Type B pancreatic cell (in vitro differentiated cells): ENCODE measurements at places on chromosomes 5 and 9.
A peak's percentile ranks its signal among the peaks of the same experiment; 100 is the strongest.

DNA sequence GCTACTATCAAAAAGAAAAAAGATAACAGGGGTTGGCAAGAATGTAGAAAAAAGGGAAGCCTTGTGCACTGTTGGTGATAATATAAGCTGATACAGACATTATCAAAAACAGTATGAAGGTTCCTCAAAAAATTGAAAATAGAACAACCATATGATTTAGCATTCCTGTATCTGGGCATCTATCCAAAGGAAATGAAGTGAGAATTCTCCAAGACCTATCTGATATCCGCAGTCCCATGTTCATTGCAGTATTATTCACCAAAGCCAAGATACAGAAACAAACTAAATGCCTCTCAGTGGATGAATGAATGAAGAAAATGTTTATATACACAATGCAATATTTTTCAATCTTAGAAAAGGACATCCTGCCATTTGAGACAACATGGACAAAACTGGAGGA lies 1943.3 kb downstream of the MAT2B start:
- no peaks in the 10 kb centered on the region for H3K4me1 ChIP-seq
- no peaks in the 10 kb centered on the region for H3K27me3 ChIP-seq
- DNase-seq: no peak
- H3K27ac ChIP-seq: no peak overlapping the region
- H3K4me3 ChIP-seq: no peak overlapping the region

DNA sequence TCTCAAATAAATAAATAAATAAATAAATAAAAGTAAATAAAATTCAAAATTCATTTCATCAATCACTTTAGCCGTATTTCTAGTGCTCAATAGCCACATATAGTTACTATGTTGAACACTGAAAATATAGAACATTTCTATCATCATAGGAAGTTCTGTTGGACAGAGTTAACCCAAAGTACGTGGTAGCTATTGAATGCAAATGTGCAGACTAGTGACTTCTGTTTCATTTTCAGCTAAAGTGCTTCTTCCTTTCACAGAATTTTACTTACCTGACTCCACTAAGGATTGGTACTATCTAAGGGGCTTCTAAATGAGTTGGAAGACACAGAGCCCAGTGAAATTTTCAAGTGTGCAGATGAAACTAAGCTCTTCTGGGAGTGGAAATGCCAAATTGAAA lies 1208.3 kb downstream of the MAT2B start:
- no peak overlapping the region for H3K4me3 ChIP-seq
- no peaks in the 10 kb centered on the region for H3K36me3 ChIP-seq
- no peak for DNase-seq
- H3K27me3 ChIP-seq: no peaks in the 10 kb centered on the region

DNA sequence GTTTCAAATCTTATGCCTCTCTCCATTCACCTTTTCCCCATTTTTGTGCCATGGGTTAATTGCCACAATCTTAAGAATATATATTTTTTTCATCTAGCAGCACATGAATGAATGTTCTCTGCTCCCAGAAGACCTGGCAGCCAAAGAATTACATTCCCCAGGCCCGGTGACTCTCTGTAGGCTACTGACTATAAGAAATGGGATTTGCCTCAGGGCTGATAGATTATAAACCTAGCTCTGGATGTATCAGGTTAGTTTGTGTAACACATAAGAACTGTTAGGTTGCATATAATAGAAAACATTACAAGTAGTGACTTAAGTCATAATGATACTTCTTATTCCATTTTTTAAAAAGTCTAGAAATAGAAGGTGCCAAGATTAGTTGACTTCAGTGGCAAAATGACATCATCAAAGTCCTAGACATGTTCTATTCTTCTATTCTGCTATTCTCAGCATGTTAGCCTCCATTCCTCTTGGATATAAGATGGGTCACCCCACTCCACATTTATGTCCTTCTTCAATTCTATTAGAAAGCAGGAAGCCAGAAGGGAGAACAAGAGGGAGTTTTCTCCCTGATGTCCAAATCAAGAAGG lies 10.9 kb upstream of the ZNF474 start:
- H3K36me3 ChIP-seq: no peaks in the 10 kb centered on the region
- H3K27ac ChIP-seq: no peak overlapping the region
- DNase-seq: no peak
- peaks cover 3% of the 10 kb centered on the region for H3K4me1 ChIP-seq

- no peak overlapping the region for H3K27ac ChIP-seq
- no peaks in the 10 kb centered on the region for H3K27me3 ChIP-seq
- H3K4me1 ChIP-seq: peaks cover 17% of the 10 kb centered on the region
- H3K4me3 ChIP-seq: no peak overlapping the region
- DNase-seq: no peak
Measured at GRCh38 chr5:39217365-39218281, 1.7 kb downstream of the FYB1 start.

DNA sequence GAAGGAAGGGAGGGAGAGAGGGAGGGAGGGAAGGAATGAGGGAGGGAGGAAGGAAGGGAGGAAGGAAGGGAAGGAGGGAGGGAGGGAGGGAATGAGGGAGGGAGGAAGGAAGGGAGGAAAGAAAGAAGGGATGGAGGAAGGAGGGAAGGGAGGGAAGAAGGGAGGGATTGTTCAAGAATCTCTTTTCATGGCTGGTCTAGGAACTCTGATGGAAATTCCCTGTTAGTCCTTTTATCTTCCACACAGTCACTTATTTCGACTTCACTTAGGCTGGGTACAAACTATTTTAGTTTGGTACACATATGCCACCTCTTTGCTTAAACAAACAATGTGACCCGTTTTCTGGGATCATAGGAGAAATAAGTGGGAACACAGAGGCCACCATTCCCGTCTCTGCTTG lies 435.6 kb upstream of the WWC1 start:
- no peak for DNase-seq
- peaks cover 4% of the 10 kb centered on the region for H3K36me3 ChIP-seq
- H3K4me1 ChIP-seq: peaks cover 5% of the 10 kb centered on the region

GRCh38 chr9:88477300-88477751 lies 57.7 kb upstream of the NXNL2 start:
- H3K4me3 ChIP-seq: no peak overlapping the region
- DNase-seq: no peak
- no peaks in the 10 kb centered on the region for H3K27me3 ChIP-seq
- H3K36me3 ChIP-seq: peaks cover 31% of the 10 kb centered on the region

DNA sequence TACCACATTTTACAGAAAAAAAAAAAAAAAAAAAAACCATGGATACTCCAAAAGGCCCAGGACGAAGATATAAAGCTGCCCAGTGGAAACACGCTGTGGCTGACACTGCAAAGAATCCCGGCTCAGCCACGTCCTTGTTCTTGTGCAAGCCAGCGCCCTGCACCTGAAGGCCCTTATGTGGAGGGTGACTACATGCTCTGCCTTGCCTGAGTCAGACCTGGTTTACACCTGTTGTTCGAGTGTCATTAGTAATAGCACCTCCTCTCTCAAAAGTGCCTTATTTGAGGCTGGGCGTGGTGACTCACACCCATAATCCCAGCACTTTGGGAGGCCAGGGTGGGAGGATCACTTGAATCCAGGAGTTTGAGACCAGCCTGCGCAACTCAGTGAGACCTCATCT lies 54.3 kb upstream of the ZSWIM6 start:
- H3K27me3 ChIP-seq: no peaks in the 10 kb centered on the region
- no peak for DNase-seq
- no peak overlapping the region for H3K27ac ChIP-seq
- H3K4me3 ChIP-seq: no peak overlapping the region
- no peaks in the 10 kb centered on the region for H3K36me3 ChIP-seq
- H3K4me1 ChIP-seq: peaks cover 24% of the 10 kb centered on the region

DNA sequence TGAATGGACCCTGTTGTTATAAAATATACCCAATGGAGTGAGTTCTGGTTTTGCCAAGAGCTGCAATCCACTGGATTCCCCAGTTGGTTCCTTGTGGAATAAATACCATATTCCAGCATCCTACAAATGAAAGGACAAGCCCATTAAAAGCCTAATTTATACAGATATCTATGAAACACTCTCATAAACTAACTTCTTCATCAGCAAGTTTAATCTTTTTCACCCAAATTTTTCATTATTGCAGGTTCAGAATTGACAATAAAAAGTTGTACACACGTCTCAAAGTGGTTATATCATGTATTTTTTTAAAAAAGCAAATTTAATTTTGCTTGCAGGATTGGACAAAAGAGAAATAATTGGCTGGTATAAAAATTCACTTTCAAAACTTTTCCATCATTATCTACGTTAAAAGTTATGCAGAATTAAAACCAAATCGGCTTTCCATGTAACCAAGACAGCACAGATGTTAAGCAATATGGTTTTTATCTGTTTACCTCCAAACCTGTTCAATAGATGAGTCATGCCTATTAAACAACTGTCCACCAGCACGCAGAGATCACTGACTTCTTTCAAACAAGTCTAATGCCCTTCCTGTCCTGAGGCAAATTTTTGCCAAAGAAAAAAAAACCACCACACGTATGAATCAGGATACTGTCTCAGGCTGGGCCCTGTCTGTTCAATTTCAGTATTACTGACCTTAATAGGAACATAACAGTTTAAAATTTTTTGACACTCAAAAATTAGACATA lies 42.5 kb downstream of the CEMIP2 start:
- no peaks in the 10 kb centered on the region for H3K27me3 ChIP-seq
- H3K4me1 ChIP-seq: peaks cover 5% of the 10 kb centered on the region
- no peak overlapping the region for H3K4me3 ChIP-seq

DNA sequence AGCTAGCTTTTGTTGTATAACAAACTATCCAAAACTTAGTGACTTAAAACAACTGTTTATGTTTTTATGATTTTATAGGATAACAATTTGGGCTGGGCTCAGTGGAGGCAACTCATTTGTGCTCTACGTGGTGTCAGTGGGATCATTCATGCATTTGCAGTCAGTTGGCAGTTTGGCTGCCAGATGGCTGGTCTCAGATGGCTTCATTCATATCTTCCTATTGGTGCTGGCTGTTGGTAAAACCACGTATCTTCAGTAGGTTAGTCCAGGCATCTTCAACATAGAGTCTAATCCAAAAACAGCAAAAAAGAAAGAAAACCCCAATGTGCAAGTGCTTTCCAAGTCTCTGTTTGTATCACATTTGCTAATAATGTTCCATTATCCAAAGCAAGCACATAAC lies 51.7 kb upstream of the RIC1 start:
- no peaks in the 10 kb centered on the region for H3K27me3 ChIP-seq
- no peak for DNase-seq
- H3K36me3 ChIP-seq: peaks cover 7% of the 10 kb centered on the region
- no peak overlapping the region for H3K27ac ChIP-seq

DNA sequence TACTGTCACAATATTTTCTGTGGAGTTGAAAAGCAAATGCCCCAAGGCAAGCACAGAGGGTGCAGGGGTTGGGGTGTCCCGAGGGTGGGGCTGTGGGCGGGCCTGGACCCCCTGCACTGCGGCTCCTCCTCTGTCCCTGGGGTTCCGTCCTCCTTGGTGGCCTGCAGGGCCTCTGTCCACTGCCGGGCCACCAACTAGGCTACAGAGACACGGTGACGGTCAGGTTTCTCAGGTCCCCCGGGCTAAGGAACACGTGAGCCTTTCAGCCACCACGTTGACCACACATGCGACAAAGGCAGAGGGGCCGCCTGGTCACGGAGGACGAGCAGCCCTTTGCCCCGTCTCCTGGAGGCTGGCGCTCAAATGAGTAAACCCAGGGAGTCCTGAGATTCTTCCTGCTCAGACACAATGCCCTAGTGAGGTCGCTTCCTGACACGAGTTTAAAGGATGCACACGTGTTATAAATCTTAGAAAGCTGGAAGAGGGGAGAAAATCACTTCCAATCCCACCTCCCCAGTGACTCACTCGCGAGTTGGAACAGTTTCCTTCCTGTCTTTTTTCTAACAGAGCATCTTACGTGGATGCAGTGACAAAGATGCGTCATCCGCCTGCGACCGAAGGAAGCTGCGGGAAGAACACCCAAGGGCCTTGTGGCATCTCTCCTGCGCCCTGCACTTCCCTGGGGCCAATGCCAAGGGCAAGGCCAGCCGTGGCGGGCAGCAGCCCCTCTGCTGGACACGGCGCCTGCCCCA lies 24.8 kb upstream of the OBP2B start:
- peak; percentile 64 for DNase-seq
- H3K27ac ChIP-seq: no peak overlapping the region
- no peaks in the 10 kb centered on the region for H3K27me3 ChIP-seq
- no peaks in the 10 kb centered on the region for H3K36me3 ChIP-seq

DNA sequence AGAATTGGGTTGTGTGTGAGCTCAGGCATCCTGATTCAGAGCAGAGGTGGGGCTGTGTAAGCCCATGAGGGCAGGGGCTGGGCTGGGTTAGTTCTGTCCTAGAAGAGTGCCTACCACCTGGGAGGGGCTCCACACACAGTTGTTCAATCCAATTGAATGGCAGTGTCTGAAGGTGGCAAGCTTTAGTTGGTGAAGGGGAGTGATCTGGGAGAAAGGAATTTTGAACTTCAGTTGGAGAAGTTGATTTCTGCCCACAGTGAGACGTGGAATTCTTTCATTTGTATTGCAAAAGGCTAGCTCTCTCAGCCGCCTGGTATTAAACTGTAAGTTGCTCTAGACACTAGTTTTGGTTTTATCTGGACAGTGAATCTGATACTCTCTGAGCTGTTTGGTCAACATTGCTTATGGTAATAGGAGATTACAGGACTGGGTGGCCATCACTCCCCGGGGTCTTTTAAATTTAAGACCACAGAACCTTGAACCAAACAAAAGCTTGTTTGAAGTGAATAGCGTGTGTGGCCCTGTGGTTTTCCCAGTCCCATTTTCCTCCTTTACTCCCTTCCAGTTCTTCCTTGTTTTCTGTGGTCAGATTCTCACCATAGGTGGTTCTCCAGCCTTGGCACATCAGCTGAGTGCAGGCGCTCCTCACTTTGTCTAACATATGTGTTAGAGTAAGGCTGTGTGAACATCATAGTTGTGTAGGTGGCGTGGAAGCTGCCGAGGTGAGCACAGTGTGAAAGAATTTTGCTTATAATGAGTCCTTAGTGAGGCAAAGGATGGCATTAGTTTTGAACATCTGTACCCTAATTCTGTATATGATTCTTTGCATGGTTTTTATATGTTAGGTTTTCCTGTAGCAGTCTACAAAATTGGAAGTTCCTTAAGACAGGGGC lies 78.0 kb downstream of the ARHGAP26 start:
- H3K4me1 ChIP-seq: peaks cover 39% of the 10 kb centered on the region
- H3K36me3 ChIP-seq: no peaks in the 10 kb centered on the region
- H3K4me3 ChIP-seq: peak overlapping the region; percentile 34
- H3K27ac ChIP-seq: peak overlapping the region; percentile 43

DNA sequence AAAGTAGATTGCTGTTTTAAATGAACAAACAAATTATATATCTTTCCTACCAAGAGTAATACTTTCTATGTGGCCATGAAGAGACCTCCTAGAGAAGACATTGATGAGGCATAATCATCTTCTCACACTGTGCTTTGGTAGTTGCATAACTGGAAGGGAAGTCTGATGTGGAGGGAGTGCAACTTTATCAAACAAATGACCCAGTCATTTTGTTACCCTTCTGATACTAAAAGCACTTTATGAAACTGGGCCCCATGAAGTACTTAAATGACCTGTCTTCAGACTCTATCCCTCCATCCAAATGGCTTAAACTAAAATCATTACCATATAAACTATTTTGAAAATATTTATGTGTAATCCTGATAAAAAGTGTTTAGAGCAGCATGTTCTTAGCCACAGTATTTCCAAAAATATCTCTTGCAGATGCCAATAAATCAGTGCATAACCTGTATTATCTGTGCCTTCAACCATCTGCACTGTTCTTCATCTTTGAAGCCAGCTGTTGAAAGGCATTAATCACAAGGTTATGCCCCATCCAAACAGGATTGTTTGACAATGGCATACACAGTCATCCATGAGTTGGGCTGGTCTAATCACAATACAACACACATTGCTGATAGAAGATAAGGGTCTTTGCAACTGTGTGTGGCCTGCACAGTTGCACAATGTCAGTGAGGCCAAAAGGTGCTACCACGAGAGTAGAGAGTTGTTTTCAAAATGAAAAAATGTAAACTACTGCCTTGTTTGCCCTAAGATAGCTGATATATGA lies 31.9 kb upstream of the MIER3 start:
- no peak overlapping the region for H3K27ac ChIP-seq
- DNase-seq: no peak
- H3K4me3 ChIP-seq: no peak overlapping the region
- H3K4me1 ChIP-seq: no peaks in the 10 kb centered on the region
- peaks cover 7% of the 10 kb centered on the region for H3K27me3 ChIP-seq
- H3K36me3 ChIP-seq: no peaks in the 10 kb centered on the region
